Fibroblast of lung (primary cell): ENCODE measurements at places on chromosomes 12 and 14. TPM values are rescaled to one million over a fixed set of nuclear protein-coding genes. Genes with fewer than 3 reads are reported as not detected.

- no peak for DNase-seq
These were observed 10.2 kb upstream of the NFE2 start for GRCh38 chr12:54311051-54311450.

RNASE7 gene
- total RNA-seq: not detected in 2 replicates

IKZF4 gene
- 0.51 and 2.0 TPM in 2 replicates for total RNA-seq

DNA sequence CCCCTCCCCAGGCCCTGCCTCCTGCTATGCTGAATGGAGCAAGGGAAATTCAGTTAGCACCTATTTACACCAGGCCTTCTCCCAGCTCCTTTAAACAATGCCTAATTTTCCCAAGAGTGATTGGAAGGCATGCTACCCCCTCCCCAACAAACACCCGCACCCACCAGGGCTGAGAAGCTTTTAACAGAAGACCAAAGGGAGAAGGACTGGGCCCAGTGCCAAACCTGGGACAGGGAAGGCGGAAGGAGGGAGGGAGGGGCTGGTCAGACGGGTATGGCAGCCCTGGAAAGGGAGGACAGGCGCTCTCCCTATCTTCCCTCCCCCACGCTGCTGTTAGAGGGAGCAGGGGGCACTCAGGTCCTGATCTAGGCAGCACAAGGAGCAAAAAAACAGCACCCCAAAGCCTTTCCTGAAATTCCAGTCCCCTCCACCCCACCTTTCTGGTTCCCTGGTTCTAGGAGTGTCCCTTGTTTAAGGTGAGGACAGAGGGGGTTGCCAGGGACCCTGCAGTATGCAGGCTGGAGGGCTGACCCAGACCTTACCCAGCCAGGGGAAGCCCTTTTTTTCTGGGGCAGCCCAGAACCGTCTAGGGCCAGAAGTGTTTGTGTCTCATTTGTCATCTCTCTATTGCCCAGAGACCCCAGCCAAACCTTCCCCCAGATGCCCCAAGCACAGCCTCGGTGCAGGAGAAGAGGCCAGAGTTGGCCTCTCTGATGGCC lies 2.4 kb upstream of the KRT8 start:
- peak; percentile 63 for DNase-seq

- peak; percentile 13 for DNase-seq
These were observed 139.1 kb downstream of the ERC1 start for GRCh38 chr12:1130164-1130563.

EML5 gene
- 0.66 and 0.77 TPM in 2 replicates for total RNA-seq

DNA sequence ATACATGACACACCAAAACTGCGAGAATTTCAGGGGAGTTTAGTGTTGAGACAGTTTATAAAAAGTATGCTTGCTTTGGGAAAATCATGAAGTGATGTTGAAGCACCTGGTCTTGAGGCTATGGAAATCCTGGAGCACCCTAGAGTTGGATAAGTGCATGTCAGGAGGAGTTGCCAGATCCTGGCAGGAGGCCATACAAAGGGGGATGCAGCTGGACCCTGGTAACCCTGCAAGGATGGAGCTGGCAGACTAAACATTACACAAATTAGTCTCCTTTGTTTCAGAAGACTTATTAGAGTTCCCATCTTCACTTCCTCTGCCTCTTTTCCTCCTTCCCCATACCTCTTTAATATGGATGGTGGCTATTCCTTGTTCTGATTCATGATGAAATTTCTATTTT lies 907.0 kb downstream of the BCL11B start:
- DNase-seq: no peak

DNA sequence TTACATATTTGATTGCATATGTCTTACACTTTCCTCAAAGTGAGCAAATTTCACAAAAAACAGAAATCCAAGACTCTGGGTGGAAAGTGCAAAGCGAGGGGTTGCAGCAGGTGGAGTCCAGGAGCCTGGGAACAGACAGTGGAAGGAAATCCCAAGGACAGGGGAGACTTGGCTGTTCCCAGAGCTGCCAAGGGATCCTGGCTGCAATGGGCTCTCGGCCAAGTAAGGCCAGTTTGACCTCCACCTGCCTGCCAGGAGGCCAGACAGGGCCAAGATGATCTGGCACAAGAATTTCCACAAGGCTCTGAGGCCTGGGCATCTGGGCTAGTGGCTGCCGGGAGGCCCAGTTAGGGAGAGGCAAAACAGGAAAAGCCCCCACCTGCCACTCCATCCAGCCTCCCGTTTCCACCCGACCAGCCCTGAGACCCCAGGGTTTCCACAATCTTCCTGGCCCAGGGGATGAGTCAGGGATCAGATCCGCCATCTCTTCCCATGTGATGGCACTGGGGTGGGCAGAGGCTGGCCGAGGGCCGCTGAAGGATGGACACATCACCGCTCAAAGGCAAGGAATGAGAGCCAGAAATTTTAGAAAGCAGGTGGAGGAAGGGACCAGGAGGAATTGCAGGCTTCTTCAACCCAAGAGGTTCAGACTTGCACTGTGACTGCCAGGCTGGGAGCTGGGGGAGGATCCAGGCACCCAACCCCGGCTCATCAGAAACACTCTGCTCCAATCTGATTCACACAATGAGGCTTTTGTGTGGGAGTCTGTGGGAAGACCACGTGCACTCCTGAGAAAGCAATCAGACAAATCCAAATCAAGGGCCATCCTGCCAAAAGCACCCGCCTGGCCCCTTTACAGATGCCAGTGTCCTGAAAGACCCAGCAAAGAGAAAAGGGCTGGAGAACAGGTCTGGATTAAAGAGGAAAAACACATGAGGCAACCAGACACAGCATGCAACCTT lies 16.3 kb downstream of the SCARB1 start:
- peak; percentile 67 for DNase-seq

CDKL1 gene
- total RNA-seq: 14.1 and 22.8 TPM in 2 replicates

GRCh38 chr12:117724543-117724942 lies 244.2 kb downstream of the KSR2 start:
- DNase-seq: no peak

DIO2 gene
- total RNA-seq: 0.77 and 3.3 TPM in 2 replicates

DNA sequence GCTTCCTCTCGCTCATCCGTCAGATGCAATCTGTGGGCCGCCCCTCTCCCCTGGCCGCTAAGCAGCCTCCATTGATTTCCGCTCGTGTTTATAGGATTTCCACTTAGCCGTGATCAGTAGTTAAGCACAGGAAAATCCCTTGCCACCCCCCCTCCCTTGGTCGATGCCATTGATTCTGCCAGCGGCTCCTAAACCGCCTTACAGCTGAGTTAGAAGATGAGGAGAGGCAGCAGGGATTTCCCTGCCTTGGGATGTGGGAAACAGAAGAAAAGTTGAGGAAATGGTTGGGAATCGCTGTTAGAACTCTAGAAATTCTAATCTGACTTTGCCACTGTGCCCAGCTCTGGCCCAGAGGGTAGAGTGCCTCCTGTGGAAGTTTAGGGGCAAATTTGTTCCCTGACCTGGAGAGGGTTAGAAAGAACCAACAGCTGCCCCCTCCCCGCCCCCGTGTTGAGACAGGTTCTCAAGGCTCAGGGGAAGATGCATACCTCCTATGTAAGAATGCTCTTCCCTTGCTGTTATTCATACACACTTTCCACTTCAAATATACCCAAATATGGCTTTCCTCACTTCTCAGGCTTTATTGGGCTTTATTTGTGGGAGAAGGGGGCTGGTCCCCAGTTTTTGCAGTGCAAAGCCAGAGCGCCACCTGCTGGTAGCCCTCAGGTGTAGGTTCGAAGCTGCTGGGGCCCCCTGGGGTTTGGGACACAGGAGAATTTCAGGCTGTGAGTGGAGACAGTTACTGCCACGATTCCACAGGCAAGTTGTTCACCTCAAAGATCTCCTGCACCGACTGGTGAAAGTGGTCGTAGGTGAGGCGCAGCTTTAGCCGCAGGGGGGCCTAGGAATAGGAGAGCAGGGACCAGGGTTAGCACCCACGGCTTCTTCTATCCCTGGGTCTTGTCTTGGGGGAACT lies 3.2 kb downstream of the THTPA start:
- peak; percentile 59 for DNase-seq

DNA sequence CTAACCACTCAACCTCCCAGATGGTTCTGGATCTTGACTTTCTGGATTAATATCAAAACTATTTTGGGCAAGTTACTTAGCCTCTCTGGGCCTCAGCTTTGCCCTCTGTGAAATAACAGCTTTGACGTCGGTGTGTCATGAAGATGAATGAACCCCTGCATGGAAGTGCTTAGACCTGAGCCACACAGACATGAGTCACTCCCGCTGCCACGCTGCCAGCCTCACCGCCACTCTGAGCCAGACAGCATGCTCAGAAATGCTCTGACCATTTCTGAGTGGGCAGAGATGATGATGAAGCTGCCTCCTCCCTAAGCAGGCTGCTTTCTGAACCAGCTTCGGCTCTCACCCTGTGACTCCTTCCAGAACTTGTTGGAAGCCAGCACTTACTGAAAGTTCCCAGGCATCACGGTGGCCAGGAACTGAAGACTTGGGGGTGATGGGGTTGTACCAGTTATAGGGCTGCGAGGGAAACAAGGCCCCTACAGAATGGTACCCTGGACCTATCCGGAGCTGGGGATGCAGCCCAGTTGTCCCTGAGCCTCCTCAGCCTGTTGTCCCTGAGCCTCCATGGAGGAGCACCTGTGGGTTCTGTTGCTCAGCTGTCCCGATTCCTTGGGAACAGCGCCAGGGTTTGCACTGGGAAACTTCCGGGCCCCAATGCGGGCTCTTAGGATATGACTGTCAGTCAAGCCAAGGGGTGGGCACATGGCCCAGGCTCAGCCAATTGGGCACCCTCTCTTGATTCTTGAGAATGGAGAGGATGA lies 2.0 kb upstream of the CCDC197 start:
- peak; percentile 96 for DNase-seq

NRXN3 gene
- total RNA-seq: 0.51 and 0.83 TPM in 2 replicates

- no peak for DNase-seq
These were observed 193.4 kb upstream of the ATP2B1 start for GRCh38 chr12:89901906-89902642.

CMAS gene
- total RNA-seq: 19.0 and 24.3 TPM in 2 replicates

PRPH gene
- total RNA-seq: 0.26 and 0.50 TPM in 2 replicates

TMPRSS12 gene
- not detected in 2 replicates for total RNA-seq

NYNRIN gene
- total RNA-seq: 8.2 and 16.2 TPM in 2 replicates

LALBA gene
- not detected in 2 replicates for total RNA-seq

GRCh38 chr12:53618275-53618674 lies 7.9 kb downstream of the ATF7 start:
- no peak for DNase-seq

GPRC5A gene
- total RNA-seq: 2.3 and 4.8 TPM in 2 replicates

- DNase-seq: peak; percentile 44
These were observed 1.4 kb upstream of the ASIC1 start for GRCh38 chr12:50055831-50056638.

- DNase-seq: peak; percentile 5
These were observed 278.1 kb upstream of the SOX5 start for GRCh38 chr12:24227551-24227950.
